ENCODE measurements at places on chromosomes 1 and 21.

GRCh38 chr1:112444269-112444668 lies 48.3 kb downstream of the CTTNBP2NL start:
- no peak for DNase-seq

DNA sequence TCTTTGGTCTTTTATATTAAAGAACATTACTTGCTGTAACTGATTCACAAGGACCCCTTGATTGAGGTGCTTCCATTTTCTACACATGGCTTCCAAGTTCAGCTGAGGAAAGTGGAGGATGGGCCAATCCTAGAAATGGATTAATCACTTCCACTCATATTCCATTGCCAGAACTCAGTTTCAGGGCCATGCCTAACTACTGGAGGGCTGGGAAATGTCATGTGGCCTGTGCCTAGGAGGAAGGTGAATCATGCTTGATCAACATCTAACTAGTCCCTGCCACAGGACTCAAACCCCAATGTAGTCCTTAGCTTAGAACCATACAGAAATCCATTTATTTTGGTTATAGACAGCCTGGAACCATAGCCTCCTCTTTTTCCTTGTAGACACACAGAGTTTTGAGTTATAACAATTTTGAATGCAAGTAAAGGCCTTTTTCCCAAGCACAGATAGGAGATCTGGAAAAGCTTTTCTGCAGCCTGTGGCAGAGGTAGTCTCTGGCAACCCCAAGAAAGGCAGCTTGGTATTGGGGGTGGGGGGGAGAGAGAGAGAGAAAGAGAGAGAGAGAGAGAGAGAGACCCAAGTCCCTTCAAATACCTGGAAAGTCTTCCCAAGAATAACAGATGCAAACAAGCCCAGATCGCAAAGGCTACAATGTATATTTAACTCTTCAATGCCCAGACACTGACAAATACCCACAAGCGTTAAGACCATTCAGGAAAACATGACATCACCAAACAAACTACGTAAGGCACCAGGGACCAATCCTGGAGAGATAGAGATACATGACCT lies 12.5 kb downstream of the MAST2 start:
- no peak for DNase-seq

- DNase-seq: no peak
Observed at GRCh38 chr1:226082959-226083301, 20.4 kb downstream of the H3-3A start.

DNA sequence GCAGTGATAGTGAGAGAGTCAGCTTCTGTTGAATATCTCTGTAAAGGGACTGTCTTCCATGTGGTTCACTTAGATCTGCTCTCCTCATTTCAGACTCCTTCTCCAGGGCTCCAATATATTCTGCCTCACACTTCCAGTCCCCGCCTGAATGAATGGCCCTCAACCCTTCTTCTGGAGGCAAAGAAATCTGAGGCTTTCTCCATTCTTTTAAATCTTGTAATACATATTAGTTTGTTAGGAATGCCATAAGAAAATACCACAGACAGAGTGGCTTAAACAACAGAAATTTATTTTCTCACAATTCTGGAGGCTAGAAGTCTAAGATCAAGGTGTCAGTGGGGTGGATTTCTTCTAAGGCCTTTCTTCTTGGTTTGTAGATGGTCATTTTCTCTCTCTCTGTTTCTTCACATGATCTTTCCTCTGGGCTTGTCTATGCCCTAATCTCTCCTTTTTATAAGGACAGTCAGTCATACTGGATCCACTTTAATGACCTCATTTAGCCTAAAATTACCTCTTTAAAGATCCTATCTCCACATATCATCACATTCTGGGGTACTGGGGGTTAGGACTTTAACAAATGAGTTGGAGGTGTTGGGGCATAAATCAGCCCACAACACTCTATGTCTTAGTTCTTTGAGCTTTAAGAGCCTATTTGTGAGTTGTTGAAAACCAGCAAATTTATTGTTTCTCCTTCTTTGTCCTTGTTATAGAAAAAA lies 128.5 kb upstream of the KCNK2 start:
- no peak for DNase-seq

DNA sequence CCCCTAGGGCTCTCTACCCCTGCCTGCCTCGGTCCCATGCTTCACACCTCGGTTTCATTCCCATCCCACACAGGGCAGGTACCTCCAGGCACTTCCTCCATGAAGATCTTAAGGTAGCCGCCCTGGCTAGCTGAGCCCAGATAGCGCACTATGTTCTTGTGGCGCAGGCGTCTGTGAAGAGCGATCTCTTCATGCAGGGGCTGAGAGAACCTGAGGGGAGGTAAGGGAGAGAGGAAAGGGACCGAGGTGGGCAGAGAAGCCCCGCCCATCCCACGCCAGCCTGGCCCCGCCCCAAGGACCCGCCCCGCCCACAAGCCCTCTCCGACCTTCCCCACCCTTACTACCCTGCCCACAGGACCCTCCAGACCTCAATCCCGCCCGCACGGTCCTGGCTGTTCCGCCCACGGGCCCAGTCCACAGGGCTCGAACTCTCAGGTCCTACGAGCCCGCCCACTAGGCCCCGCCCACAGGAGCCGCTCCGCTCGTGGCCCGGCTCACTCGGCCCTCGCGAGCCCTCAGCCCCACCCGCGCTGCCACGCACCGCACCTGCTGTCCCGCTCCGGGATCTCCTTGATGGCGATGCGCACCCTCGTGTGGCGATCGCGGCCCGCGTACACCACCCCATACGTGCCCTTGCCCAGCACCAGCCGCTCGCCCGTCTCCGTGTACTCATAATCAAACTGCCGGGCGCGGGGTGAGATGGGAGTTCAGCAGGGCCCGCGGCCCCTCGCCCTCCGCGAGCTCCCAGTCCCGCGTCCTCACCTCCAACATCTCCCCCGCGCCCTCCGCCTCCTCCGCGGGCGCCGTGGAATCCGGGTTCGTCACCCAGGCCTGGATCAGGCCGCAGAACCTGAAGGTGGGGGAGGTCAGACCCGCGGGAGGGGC lies 6.4 kb downstream of the MAP3K6 start:
- no peak for DNase-seq

GRCh38 chr1:94778808-94779207 lies 41.3 kb upstream of the SLC44A3 start:
- DNase-seq: no peak

DNA sequence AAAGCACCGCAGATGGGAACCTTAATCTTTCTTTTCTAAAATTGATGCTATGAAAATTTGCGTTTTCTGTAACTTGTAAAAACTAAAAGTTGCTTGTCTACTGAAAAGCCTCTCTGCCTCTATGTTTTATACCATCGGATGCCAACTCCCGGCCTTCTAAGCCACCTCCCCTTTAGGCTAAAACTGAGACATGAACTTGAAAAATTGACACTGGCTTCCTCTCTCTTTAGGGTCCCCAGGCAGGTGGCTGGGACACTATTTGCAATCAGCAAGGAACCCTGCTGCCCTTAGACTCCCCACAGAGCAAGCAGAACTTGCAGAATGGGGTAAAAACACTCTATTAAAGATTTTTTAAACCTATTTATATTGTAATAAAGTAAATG lies 151.1 kb upstream of the CAMK1G start:
- DNase-seq: no peak

- DNase-seq: no peak
Observed at GRCh38 chr1:242132121-242132817, 133.4 kb upstream of the MAP1LC3C start.

DNA sequence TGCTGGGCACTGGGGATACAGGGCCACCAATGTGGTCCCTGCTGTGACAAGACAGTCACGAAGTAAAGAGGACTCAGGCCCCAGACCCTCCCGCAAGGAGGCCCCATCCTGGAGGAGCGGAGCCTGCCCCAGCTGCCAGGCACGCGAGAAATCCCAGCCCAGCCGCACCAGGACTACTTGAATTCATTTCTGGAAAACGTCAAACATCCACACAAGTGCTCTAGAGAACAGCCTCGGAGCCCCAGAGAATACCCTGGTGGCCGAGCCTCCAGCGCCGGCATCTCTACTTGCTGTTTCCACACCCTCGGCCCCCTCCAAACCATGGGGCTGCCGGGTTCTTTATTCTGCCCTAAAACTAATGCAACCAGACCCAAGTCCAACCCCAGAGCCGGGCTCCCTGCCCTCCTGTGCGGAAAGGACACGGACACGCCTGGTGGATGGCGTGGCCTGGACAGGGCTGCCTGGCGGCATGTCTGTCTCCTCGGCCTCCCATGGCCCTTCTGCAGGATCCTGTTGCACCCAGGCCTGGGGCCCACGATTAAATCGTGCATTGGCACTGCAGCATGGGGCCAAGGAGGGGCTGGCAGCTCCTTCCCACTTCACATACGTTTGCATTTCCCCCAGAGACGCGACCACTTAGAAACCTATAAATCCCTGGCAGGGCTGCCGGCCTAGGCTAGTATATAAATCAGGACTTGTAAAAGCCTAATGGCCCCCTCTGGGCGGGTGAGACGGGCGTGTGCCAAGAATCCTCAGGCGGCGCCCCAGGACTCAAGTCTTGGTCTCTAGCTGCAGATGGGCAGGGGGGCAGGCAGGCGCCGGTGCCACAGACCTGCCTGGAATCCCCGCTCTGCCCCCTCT lies 41.2 kb downstream of the DMRTB1 start:
- no peak for DNase-seq

DNA sequence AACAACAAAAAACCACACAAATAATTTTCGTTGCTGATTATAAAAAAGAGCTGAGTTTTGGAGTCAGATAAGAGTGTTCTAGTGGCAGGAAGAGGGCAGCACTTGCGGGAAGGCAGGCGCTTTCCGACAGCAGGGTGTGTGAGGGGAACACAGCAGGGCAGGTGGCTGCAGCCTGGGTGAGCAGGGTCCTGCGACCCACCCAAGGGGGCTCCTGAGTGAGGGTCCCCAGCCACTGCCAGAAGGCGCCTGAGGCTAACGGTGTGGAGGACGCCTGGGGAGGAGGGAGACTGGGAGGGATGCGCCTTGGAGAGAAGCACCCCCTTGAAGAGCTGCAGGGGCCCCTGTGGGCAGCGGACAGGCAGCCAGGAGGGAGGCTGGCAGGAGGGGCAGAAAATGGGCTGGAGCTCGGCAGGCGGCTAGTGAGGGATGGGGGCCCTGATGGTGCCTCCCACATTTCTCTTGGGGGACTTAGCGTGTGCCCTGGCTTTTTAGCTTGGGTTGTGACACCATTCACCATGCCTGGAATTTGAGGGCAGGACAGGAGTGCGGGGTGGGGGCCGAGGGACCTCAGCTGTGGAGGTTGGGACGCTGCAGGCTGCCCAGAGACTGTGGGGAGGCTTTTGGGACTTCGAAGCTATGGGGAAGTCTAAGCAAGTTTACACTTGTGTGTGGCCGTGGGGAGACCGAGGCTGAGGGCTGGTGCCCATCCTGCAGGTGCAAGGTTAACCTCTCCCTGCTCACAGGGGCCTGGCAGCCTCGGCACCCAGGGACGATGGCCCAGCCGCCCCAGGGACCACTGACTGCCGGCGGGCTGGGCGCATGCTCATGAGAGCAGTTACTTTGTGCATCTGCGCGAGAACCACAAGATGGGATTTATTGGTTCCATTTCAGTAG lies 111.4 kb downstream of the SIK1 start:
- DNase-seq: no peak

DNA sequence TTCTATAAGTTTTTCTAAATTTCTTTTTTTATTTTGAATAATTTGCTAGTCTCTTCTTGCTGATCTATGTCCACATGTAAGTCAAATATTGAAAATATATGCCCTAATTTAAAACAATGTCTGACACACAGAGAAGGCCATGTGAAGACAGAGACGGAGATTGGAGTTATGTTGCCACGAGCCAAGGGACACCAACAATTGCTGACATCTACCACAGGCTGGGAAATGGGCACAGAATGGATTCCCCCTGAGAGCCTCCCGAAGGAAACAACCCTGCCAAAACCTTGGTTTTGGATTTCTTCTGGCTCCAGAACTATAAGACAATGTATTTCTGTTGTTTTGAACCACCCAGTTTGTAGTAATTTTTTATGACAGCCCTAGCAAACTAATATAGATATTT lies 485.0 kb upstream of the ZRANB2 start:
- DNase-seq: no peak
